Urothelium cell line (cell line): ENCODE measurements at places on chromosomes 16 and 17.
A peak's percentile ranks its signal among the peaks of the same experiment; 100 is the strongest.

DNA sequence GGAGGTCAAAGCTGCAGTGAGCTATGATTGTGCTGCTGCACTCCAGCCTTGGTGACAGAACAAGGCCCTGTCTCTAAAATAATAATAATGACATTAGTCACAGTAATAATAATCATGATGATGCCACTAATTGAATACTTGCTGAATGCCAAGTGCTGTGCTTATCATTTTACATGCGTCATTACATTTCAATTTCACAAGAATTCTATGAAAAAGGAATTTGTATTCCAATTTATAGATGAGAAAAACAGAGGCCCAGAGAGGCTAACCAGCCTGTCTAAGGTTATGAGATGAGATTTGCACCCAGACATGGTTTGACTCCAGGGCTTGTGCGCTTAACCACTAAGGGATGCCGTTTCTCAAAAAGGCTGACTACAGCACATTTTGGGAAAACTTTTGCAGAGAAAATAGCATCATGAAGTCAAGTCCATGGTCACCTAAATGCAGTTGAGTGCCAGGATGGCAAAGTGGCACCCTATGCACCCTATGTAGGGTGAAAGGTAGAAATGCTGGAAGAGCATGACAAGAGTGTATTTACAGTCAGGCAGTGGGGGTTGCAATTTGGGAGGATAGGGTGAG, 144.3 kb upstream of the CACNG3 start:
- DNase-seq = no peak

DNA sequence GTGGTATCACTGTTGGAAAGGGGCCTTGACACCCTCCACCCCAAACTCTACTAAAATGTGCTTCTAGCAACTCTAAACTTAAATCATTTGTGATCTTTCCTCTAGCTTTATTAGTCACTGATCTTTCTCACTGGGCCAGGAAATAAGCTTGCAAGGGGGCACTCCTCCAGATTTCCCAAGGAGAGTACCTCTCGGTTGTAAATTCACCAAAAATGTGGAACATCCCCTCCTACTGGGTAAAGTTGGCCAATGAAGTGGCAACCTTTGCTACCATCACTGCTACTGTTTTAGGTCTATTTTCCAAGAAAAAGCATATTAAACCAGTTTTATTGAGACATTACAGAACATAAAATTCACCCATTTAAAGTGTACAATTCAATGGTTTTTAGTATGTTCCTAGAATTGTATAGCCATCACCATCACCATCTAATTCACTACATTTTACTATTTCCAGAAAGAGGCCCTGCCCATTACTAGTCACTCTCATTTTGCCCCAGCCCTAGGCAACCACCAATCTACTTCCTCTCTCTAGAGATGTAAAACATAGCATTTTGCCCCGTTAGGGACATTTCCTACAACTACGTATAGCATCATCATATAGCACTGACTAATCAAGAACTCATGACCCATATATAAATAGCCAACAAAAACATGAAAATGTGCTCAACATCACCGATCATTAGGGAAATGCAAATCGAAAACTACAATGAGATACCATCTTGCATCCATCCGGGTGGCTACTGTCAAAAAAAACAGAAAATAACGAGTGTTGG, 44.6 kb upstream of the ADCY9 start:
- no peak for DNase-seq

DNA sequence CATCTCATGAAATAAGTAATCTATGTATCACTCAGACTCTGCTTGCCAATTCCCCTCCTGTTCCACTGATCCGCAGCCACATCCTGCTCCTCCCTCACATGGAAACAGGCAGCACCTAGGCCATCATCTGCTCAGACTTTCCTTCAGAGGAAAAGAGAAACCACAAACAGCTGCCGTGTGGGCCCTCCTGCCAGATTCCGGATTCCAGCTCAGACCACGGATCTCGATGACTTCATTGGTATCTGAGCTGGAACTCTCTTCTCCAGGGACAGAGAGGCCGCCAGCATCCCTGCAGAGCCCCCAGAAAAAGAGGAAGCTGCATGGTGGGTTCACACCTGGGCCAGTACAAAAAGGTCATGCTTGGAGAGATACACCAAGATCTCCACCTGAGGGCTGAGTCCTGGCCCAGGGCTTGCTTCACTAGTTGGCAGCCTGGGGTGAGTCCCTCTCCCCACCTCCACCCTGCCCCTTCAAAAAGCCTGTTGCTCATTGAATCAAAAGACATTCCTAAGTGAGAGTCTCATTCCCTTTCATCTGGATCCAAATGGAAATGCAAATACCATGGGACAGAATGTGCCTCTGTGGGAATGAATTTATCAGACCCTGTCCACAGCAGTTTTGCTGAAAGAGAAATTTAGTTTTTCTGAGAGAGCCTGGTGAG, 47.2 kb downstream of the HOXB1 start:
- peak; percentile 90 for DNase-seq

DNA sequence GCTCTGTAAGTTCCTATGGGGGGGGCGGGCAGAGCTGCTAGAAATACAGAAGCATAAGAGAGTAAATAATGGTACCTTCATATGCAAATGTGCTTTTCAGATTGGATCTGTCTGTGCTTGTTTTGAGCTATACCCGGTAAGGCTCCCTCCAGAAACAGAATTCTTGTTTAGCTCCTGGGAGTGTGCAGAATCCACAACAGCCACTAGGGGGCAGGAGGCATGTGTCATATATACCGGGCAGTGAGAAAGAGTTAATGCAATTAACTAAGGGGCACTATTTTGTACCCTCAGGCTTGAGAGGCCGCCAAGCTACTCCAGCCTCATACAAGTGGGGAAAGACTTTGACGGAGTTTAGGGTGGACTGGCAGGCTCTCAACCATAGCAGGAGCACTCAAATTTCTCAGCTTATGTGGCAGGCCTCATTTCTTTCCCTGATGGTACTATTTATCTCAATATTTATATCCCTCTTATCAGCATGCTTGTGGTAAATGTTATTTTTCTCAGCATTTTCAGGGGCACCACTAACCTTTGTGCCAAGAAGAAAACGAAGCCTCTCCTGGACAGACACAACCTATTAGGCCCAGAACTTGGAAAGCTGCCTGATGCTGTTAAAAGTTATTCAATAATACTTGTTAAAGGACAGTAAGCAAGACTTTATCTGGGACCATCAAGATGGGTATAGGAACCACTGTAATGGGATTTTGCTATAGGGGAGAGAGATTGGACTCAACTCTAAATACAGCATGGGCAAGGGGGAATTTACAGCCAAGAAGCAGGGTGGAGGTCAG, 10.7 kb upstream of the CENPV start:
- peak; percentile 62 for DNase-seq

- DNase-seq = no peak
These were observed 211.6 kb upstream of the FOXF1 start for GRCh38 chr16:86298758-86299134.

DNA sequence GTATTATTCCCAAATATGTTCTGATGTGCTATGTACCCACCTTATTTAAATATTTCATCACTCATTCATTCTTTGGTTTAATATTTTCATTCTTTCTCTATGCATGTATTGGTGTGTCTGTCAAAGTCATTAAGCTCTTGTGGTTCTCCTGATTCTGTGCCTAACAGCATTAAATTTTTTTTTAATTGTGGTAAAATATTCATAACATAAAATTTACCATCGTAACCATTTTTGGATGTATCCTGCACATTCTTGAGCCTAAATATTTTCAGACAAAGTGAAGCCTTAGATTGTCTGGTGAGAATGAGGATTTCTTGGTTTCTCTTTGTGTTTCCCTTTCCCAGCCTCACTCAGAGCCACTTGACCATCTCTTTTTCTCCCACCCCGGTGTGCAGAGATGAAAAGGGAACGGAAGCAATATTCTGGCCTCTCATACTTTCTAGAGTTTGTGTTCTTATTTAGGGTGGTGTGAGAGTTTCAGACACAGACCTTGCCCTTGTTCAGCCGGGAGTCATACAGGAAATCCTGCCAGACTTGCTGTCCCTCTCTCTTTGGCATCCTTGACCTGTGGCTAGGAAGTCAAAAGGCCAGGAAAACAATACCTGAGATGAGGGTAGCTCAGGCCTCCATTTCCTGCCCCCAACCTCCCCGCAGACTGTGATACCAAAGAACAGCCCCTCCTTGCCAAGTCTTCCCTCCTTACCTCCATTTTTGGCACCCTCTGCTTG, 4.9 kb downstream of the CCL5 start:
- DNase-seq = no peak

DNA sequence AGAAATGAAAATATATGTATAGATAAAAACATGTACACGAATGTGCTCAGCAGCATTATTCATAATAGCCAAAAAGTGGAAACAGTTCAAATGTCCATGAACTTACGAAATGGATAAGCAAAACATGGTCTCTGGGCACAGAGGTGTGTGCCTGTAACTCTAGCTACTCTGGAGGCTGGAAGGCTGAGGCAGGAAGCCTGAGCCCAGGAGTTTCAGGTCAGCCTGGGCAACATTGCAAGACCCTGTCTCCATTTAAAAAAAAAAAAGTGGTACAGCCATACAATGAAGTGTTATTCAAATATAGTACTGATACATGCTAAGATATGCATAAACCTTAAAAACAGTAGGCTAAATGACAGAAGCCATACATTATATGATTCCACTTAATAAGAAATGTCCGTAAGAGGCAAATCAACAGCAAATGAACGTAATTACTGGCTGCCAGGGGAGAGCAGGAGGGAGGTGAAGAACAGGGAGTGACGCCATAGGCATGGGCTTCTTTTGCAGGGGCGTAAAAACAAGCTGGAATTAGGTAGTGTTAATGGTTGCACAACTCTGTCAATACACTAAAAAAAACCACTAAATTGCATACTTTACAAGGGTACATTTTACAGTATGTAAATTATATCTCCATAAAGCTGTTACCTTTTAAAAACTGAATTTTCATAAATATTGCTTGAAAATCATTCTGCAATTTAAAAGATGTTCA, 87.2 kb upstream of the PLEKHM1 start:
- DNase-seq = no peak

GRCh38 chr17:36824678-36825101, 112.6 kb upstream of the LHX1 start:
- DNase-seq = no peak
